Glomerular endothelial cell (primary cell): ENCODE measurements at places on chromosomes 6 and 20.
A peak's percentile ranks its signal among the peaks of the same experiment; 100 is the strongest.

GRCh38 chr6:141153563-141153962 lies 979.2 kb upstream of the GJE1 start:
- DNase-seq, result no peak

DNA sequence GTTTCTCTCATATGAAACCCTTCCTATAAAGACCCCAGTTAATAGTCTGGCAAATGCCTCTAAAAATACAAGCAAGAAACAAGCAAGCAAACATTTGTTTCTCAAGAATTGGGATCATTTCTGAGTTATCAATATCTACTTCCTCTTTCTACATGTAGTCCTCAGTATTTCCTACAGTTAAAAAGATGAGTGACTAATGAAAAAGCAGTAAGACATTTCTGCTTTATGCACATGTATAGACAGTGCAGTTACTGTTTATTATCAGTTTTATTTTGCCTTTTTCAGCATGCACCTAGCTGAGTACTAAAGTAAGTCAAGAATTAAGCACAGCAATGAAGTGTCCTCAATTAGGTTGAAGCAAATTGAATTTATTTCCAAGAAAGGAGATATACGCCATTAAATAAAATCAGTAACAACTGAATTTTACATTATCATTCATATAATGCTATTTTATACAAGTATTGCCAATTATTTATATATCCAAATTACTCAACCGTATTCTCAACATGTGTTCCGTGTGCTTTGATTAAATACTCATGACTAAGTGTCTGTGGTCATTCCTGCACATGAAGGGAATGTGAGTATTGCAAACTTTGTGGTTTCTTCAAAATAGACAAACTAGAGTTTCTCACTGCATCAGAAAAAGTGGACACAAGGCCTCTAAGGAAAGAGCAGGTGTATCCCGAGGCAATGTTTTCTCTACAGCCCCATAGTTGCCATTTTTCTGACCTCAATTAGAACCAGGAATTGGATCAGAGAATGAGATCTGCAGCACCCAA lies 159.3 kb upstream of the MARCKS start:
- no peak for DNase-seq

GRCh38 chr6:117167520-117168271 lies 97.7 kb upstream of the VGLL2 start:
- no peak for DNase-seq

GRCh38 chr6:31479933-31480535 lies 17.9 kb upstream of the MICB start:
- DNase-seq, result no peak

- DNase-seq, result no peak
Measured at GRCh38 chr20:14691994-14692393, 354.6 kb upstream of the FLRT3 start.

DNA sequence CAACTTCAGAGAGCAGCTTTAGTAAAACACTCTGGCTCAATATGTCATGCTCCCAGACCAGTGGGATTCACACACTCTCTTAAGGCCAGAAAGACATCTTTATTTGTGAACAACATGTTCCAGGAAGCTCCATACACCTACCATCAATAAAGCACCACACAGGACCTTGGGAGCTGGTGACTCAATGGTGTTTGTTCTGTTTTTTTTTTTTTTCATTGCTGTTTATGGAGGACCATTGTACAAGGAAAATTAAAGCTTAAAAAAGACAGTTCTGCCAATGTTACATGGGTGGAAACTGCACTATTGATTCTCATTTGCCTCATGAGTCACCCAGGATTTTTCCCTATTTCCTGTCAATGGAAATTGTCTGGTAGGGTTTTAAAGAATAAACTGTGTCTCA lies 36.3 kb upstream of the TENT5A start:
- no peak for DNase-seq

GRCh38 chr6:24332317-24332716 lies 25.5 kb downstream of the DCDC2 start:
- DNase-seq, result no peak

GRCh38 chr20:11305406-11305805 lies 612.3 kb upstream of the BTBD3 start:
- DNase-seq, result peak; percentile 12

DNA sequence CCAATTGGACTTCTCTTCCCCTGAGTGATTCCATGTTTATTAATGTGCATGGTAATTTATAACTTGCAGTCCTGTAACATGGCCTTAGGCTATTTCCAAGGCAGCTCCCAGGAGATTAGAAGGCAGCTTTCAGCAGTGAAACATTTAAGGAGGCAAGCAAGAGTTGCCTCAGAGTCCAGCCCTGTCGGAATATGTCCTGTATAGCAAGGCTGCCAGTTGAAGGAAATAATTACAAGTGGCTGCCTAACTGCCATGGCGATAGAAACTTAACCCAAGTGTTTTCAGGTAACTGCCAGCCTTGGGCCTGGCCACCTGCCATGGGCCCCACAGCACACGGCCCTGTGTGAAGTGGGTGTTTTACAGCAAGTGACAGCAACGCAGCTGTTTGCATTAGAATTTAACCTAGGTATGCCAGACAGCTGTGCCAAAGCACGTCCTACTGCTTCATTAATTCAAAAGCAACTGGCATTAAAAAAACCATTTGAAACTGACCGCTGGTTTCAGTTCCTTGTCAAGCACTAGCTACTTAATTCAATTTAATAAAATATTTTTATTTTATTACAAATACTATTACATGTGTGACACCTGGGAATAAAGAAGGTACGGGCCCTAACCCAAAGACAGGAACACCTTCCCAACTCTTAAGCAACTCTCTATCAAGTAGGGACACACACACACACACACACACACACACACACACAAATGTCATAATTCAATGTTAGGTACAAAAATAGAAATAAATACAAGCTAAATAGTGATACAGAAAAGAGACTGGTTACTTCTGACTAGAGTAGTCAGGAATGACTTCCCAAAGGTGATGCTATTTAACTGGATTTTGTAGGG lies 151.8 kb upstream of the HEY2 start:
- DNase-seq, result no peak

DNA sequence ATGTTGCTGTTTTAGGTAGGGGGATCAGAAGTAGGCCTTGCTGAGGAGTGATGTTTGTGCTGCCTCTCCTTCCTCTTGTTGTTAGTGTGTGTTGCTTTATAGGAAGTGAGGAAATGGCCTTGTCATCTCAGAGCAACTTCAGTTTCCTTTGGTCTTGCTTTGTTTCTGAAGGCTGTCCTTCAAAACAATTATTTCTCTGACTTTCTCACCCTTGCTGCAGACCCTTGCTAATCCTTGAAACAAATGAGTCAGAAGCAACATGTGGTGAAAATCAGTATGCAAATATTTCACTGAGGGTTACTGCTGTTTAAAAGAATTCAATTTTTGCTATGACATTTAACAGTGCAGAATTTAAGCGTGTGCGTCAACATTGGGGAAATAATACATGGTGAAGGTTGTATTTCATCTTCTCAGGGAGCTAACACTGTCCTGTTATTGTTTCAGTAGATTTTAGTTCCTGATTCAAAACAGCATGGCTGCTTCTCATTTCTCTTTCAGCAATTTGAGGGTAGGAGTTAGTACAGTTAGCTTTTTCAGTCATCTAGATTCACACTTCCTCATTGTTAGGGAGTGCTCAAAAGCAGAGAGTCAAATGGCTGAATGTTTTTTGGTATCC lies 13.8 kb downstream of the RNF144B start:
- no peak for DNase-seq

DNA sequence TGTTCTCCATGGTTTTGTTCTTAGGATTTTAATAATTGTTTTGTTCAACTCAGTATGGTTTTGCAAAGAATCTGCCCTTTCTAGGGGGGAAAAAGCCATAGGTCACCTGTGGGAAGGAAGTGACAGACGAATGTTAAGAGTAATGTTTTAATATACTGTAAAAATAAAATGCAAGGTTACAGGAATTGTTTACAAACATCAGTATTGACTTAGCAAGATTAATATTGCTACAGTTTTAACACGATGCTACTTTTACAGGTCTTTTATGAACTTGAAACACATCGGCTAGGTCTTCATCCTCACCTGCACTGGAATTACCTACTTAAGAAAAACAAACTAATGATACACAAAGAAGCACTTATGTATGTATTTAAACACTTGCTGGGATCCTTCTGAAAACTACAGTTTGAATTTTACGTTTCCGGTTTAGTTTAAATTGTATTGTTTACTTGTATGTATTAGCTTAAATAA lies 1.7 kb upstream of the NKX2-4 start:
- DNase-seq, result no peak

GRCh38 chr20:59807909-59808728 lies 125.3 kb downstream of the SYCP2 start:
- DNase-seq, result no peak

DNA sequence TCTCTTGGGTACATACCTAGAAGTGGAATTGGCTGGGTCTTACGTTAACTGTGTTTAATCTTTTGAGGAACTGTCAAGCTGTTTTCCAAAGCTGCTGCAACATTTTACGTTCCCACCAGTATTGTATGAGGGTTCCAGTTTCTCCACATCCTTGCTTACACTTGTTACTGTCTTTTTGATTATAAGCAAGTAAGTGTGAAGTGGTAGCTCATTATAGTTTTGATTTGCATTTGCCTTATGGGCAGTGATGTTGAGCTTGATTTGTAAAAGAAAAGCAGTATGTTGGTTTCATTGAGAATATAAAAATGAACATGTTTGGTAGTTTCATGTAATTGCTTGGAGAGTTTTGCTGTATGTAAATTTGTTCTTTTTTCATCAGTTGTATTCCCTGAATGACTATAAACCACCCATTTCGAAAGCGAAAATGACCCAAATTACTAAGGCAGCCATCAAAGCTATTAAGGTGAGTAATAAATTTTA lies 40.4 kb downstream of the SCAF8 start:
- no peak for DNase-seq

DNA sequence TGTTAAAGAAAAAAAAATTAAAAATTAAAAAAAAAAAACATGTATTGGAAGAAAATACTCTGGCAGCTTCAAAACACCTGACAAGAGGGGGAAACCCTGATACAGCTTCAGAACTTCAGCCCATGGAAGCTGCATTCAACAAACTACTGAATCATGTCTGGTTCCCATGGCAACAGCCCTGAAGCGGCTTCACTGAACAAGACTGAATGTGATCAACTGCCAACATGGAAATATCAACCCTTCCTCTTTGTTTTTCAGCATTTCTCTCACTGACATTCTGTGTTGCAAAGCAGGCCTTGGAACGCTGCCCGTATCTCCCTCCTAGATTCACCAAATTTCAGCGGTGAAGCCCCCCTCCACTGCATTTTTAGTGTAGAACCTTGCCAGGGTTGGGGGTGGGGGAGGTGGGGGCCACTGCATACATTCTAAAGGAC lies 91.3 kb upstream of the SHLD1 start:
- peak; percentile 57 for DNase-seq

DNA sequence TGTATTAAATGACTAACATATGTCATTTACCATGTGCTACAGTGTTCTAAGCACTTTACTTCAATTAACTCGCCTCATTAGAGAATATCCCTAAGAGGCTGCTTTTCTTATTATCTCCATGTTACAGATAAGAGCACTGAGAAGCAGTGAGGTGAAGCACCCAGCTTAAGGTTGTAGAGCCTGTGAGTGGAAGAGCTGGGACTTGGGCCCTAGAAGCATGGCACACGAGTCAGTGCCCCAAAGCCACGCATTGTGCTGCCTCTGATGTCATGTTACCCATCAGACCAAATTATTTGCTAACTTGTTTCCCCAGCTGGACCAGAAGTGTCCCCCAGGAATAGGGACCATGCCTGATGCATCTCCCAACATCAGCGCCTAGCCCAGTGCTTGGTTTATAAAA lies 34.1 kb downstream of the POFUT1 start:
- DNase-seq, result no peak

GRCh38 chr6:167776906-167777627 lies 49.6 kb upstream of the AFDN start:
- no peak for DNase-seq

GRCh38 chr6:34328969-34329368 lies 63.5 kb downstream of the NUDT3 start:
- DNase-seq, result no peak

GRCh38 chr6:38876475-38876874 lies 161.4 kb downstream of the DNAH8 start:
- DNase-seq, result no peak

GRCh38 chr20:51554538-51555165 lies 12.1 kb upstream of the NFATC2 start:
- peak; percentile 54 for DNase-seq
